ENCODE measurements at places on chromosomes 1 and 21. TPM values are rescaled to one million over a fixed set of nuclear protein-coding genes. Genes with fewer than 3 reads are reported as not detected.

Gene TDRD10
- total RNA-seq: 6.1 TPM

Gene DNAI4
- total RNA-seq: 3.3 TPM

Gene SH2D2A
- total RNA-seq: 1.8 TPM

Gene VWA5B1
- not detected for total RNA-seq

Gene IGSF3
- total RNA-seq: 2.2 TPM

Gene NGF
- total RNA-seq: not detected

Gene F13B
- total RNA-seq: not detected

Gene KIAA1614
- 2.0 TPM for total RNA-seq

Gene PRRX1
- not detected for total RNA-seq

DNA sequence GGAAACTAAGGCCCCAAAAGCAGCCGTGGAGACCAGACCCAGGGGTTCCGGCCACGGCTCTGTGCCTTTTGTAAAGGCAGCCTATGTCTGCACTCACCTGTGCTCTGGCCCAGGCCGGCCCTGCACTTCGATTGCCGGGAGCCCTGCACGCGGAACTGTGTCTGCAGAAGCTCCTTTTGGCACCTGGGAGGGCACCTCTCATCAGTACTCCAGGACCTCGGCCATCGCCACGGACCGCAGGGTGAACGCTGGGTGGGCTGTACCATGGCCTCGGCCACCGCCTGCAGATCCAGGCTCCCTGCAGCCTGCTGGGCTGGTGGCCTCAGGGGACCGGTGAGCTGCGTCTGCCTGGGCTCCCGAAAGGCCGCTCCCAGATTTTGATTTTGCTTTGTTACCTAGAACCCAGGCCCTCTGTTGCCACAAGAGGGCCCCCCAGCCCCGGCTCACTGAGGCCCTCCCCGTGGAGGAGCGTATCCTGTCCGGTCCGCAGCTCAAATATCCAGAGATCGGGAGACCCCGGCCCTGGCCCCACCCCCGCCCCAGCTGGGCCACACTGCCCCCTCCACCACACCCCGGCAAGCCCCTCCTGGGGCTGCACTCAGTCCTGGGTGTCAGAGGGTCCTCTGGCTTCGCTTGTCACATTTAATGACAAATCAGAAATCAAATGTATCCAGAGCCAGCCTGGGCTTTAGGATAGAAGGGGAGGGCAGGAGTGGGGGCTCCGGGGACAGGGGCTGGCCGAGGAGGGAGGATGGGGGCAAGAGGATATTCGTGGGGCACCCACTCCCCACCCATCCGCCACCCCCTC lies 60.2 kb upstream of the PDE9A start:
- peak; percentile 43 for DNase-seq

DNA sequence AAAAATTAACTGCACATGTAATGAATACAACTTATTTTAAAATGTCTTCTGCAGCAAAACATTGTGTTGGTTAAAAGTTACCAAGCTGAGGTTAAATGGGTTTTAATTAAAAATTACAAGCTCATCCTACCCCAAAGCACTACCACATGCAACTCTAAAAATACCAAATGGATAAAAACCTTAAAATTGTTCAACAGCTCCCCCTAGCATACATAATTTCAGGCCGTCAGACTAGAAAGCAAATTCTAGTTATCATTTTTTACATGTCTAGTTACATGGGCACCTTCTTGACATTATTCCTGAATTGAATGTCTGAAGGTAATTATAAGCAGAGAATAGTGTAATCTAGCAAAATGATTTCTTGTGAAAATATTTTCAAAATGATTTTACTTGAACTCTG lies 176.5 kb downstream of the C1orf21 start:
- peak; percentile 62 for DNase-seq

GRCh38 chr1:42737257-42737656 lies 2.8 kb downstream of the CLDN19 start:
- no peak for DNase-seq

DNA sequence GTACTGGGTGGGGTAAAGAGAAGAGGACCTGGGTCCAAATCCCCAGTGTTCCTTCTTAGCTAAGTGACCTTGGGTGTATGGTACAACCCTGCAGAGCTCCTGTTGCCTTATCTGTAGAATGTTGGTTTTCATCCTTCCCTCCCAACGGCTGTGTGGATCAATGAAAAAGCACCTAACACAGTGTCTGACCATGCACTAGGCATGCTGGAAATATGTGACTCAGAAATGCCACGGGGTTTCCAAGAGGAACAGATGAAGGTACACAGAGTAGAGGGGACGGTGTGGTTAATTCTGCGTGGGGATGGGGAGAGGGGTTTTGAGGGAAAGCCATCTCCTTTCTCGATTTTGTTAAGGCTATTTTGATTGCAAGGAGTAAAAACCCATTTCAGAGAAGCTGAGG lies 8.6 kb downstream of the NIPAL3 start:
- no peak for DNase-seq

- no peak for DNase-seq
Measured at GRCh38 chr1:183991348-183991747, 46.2 kb downstream of the COLGALT2 start.

- no peak for DNase-seq
Measured at GRCh38 chr1:18134324-18135046, 26.9 kb downstream of the IGSF21 start.

DNA sequence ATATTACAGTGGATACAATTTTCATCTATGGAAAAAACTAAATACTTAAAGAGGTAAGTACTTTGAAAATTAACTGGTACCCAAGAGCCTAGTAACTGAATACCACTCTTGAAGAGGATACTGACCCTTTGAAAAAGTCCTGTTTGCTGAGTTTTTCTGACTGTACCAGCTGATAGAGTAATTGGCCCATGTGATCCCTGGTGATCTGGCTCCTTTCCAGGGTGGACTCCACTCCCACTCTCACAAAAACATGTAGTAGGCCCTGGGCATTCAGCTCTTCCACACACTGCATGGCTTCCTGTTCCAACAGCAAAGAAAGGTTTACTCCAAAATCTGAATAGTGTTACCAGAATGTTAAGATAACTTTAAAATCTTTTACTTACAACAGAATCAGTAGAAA lies 53.6 kb upstream of the HP1BP3 start:
- peak; percentile 21 for DNase-seq

GRCh38 chr1:67645495-67646144 lies 39.4 kb upstream of the GADD45A start:
- no peak for DNase-seq

- DNase-seq: peak; percentile 36
Measured at GRCh38 chr21:15894596-15894995, 164.8 kb downstream of the USP25 start.

DNA sequence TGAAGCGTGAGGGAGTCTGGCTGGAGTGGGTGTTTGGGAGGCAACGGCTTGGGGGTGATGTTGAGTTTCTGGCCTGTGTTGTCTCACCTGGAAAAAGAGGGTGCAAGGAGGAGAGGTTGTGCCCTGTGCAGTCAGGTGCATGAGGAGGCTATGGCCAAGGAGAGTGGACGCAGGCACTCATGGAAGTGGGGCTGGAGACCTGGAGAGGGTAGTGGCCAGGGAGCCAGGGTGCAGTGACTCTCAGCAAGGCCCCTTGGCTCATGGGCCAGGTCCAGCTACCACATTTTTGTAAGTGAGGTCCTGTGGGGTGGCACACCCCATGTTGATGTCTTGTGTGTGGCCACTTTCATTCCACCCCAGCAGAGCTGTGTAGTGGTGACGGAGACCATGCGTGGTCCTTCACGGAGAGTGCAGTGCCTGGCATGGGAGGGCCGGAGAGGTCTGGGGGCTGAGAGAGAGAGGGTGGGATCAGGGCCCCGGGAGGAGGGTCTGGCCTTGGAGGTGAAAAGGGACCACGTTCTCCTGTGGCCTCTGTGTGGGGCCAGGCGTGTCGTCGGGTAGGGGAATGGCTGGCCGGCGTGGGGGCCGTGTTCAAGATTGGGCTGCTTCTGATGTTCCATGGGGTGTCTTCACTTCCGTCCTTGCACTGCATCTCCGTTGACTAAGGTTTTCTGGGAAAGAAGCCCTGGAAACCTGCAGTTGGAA lies 6.1 kb downstream of the SNAP47 start:
- no peak for DNase-seq

GRCh38 chr1:229323201-229323600 lies 19.6 kb downstream of the CCSAP start:
- no peak for DNase-seq

GRCh38 chr1:154586231-154586630 lies 18.7 kb downstream of the CHRNB2 start:
- DNase-seq: no peak

DNA sequence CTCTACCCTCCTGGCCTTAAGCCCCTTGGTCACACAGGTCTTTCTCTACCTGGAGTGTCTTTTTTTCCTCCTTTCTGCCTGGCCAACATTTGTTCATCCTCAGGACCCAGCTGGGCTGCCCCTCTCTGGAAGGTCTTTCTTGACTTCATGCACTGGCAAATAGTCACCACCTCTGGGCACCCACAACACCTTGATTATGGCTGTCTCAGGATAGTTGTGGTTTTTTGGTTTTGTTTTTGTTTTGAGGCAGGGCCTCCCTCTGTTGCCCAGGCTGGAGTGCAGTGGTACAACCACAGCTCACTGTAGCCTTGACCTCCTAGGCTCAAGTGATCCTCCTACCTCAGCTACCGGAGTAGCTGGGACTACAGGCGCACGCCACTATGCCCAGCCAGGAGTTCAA lies 10.8 kb downstream of the RPS6KA1 start:
- DNase-seq: no peak

DNA sequence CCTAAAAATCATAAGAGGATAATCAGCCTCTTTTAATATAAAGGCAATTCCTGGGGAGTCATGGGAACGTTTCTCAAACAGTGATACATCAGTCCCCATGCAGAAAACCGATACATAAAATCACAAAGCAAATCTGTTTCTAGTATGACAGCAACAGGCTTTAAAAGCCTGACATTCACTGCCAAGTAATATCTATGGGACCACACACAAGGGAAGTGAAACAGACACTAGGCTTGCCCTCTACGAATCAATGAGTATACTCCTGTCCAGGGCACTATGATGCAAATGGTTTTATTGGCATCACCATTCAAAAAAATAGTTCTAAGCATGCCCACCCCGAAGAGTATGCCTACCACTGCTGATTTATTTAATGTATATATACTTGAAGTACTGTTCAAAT lies 54.4 kb downstream of the TIAM1 start:
- no peak for DNase-seq

DNA sequence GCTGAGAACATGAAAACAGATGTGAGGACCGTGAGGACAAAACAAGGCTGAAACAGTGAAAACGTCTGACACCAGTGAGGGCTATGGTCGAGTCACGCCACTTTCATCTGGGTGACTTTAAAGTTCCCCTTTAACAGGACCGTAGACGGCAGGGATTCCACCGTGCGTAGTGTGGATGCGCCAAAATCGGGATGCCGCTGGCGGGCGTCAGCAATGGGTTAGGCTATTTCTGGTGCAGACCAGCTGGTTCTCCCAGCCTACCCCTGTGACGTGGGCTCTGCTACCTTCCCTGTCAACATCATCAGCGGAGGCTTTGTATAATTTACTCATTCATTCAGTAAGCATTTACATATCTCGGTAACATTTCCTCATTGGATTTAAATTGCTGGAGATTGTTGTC lies 246.6 kb upstream of the AJAP1 start:
- DNase-seq: no peak

GRCh38 chr1:205449750-205450443 lies 5.9 kb downstream of the BLACAT1 start:
- DNase-seq: no peak

DNA sequence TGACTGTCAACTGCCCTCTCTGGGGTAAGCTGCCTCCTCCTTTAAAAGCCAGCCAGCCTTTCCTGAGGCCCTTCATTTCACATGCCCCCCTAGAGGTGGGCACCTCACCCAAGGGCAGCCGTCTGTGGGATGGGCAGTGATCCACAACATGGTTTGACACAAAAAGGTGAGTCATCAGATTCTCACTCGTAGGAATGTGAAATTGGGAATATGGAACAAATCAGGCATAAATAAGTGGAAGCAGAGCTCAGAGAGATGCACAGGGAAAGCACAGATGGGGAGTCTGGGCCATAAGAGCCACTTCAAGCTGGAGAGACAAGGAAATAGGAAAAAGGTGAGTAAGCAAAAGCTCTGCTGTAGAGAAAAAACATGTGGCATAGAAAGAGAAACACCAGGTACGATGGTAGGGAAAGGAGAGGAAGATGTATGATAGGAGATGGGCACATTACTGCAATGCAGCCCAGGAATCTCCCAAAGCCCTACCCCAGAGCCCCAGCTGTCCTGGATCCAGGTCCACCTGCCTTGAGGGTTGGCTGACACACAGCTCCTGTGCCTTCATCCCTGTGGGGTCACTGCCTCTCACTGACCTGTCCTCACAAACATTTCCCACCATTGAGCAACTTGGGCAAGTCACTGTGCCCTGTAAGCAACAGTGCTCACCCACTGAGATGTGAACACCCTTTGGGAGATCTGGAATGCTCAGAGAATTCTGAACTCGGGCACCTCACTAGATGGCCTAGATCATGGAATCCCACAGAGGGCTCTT lies 86.6 kb downstream of the ASTN1 start:
- DNase-seq: no peak

DNA sequence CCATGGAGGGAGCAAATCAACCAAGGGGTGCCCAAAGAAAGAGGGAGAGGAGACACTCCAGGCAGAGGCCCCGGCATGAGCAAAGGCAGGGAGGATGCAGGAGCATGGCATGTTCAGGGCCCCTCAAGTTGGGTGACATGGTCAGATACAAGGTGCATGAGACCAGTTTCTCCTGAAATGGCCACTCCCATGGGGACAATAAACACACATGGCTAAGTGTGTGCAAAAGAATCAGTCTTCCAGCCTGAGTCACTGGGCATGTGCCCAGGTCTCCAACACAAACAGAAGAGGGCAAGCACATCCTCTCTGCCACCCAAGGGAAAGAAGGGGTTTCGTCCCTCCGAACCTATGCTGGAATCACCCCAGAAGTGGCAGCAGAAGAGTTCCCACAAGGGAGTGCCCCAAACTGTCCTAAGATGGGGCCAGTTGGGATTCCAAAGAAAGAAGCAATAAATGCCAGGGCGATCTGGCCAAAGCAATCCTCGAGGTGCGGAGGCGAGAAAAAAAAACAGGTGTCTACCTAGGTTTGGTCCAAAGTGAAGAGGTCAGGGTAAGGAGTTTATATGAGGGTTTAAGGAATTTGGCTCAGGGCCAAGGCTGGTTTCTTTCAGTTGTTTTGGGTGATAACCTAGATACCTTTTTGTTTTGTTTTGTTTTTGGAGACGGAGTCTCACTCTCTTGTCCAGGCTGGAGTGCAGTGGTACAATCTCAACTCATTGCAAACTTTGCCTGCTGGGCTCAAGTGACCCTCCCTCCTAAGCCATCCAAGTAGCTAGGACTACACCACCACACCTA lies 13.2 kb downstream of the CASP9 start:
- DNase-seq: no peak

DNA sequence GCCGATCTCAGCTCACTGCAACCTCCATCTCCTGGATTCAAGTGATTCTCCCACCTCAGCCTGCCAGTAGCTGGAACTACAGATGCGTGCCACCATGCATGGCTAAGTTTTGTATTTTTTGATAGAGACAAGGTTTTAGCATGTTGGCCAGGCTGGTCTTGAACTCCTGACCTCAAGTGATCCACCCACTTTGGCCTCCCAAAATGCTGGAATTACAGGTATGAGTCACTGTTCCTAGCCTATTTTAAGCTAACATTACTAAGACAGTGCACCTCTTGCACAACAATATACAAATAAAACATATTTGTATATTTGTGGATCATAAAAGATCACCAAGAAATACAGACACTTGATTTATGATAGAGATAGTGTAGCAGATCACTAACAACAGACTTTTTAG lies 139.1 kb downstream of the DUSP10 start:
- DNase-seq: no peak
